ENCODE measurements at places on chromosomes 6 and 20. TPM values are rescaled to one million over a fixed set of nuclear protein-coding genes. Genes with fewer than 3 reads are reported as not detected.

SPINT4 gene
- not detected for total RNA-seq

SLC12A5 gene
- total RNA-seq, result 0.71 TPM

EYS gene
- 0.24 TPM for total RNA-seq

ALDH8A1 gene
- total RNA-seq, result 0.99 TPM

WFDC2 gene
- total RNA-seq, result 258 TPM

CST7 gene
- total RNA-seq, result 28.0 TPM

BPIFB2 gene
- total RNA-seq, result not detected

PI16 gene
- 2.5 TPM for total RNA-seq

DDX27 gene
- total RNA-seq, result 21.8 TPM

SLC4A11 gene
- total RNA-seq, result 3.5 TPM

NOP56 gene
- 81.0 TPM for total RNA-seq

SNX21 gene
- 26.3 TPM for total RNA-seq

TNFAIP3 gene
- 102 TPM for total RNA-seq

CST2 gene
- 13.0 TPM for total RNA-seq

SLA2 gene
- 0.87 TPM for total RNA-seq

SAMD3 gene
- total RNA-seq, result 2.7 TPM

PCK1 gene
- total RNA-seq, result not detected

TBXT gene
- total RNA-seq, result not detected

ASIP gene
- total RNA-seq, result 0.79 TPM
